ENCODE measurements at places on chromosomes 5 and 9. TPM values are rescaled to one million over a fixed set of nuclear protein-coding genes. Genes with fewer than 3 reads are reported as not detected.

DNA sequence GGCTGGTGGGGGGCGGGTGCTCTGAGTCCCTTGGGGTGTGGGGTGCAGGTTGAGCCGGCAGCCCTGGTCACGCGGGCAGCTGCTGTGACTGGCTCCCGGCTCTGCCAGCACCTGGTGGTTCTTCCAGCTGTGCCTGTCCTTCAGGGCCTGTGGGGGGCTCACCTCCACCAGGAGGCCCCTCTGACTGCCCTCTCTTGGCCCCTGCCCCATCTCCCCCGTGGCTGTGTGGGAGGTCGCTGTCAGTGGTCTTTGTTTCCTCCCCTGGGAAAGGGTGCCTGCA is 3.3 kb downstream of the RXRA start:
- DNase-seq, result no peak

GRCh38 chr5:133611357-133612248 is 738 bp downstream of the FSTL4 start:
- peak; percentile 9 for DNase-seq

GRCh38 chr9:20447291-20447690 is 175.0 kb downstream of the MLLT3 start:
- DNase-seq, result no peak

GRCh38 chr5:74586856-74587255 is 53.7 kb downstream of the ENC1 start:
- no peak for DNase-seq

- no peak for DNase-seq
These were observed 110.7 kb upstream of the TRIM32 start for GRCh38 chr9:116576386-116576785.

DNA sequence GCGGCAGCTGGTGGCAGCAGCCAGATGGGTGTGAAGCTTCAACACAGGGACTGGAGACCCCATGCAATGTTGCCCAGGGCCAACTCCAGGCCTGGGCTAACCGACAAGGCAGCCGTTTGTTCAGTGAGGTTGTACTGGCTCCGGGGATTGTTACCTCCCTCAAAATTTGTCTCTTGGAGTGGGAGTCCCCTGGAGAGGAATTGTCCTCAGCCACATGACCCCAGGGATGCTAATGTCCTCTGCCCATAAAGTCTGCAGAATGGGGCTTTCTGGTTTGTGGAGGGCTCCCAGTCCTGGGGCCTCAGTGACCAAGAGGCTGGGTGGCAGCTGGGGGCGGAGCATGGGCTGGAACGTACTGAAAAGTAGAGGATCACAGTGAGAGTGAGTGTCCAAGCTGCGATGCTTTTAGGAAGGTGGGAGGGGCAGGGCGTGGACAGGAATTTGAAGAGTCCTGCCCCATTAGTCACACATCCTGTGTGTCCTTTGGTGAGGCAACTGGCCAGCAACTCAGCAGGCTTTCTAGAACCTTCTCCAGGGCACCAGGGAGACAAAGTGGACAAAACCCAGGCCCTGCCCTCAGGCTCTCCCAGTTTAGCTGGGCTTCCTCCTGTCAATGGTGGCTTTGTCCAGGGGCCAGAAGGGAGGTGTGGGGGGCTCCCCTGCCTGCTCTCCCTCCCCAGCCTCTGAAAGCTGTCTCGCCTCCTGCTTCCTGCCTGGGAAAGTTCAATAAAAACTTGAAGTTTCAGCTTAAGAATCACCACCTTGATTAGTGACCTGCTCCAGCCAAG is 114.0 kb downstream of the NSG2 start:
- DNase-seq, result no peak

GRCh38 chr5:119808474-119808873 is 179.1 kb downstream of the FAM170A start:
- DNase-seq, result no peak

DNA sequence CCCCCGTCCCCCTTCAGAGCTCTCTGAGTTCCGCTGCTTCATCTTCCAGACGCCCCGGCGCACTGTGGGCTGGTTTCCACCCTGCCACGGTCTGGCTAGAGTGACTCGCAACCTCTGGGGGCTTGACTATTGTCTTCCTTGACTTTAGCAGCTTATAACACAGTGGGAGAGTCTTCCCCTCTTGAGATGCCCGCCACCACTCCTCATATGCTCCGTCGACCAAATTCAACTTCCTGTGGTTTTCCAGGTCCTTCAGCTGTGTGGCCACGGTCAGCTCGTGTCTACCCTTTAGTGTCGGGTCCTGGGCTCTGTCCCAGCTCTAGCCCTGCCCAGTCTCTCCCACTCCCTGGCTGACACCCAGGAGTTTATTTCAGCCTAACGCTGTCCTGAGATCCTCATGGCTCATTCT is 28.2 kb upstream of the NCS1 start:
- DNase-seq, result no peak

- no peak for DNase-seq
These were observed 43.9 kb downstream of the SHB start for GRCh38 chr9:38025166-38025565.

DNA sequence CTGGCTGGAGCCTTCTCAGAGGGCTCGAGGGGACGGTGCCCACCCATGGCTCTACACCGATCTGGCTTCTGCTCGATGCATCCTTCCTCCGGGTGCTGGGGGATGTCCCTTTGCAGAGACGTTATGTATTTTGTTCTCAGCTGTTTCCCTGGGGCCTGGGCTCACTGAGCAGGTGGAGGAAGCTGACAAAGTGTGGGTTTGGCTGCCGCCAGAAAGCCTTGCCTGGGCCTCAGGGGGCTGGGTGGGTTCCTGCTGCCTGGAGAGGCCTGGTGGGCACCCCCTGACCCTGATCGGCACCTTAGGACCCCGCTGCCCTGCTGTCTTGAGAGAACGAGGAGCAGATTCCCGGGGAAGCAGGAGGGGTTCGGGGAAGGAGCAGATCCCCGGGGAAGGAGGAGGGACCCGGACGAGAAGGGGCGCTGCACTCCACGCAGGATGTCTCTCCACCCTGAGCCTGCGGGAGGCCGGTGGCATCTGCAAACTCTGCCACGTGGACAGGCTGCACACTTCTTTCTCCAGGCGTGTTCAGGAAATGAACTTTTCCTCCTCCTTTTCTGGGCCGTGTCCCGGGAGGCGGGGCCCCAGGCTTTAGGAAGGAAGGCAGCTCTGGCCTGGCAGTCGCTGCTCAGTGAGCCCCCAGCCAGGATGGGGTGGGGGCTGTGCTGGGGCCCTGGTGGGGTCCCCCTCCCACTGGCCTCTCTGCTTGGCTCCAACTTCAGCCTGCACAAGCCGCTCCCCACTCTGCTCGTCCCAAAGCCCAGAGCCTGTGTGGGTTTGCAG is 148.9 kb downstream of the RXRA start:
- peak; percentile 40 for DNase-seq

- DNase-seq, result peak; percentile 11
These were observed 148.6 kb upstream of the PPP1R26 start for GRCh38 chr9:135330685-135331590.

GRCh38 chr5:155834271-155834975 is 492.5 kb upstream of the SGCD start:
- no peak for DNase-seq

GRCh38 chr9:132597073-132597775 is 14.8 kb downstream of the BARHL1 start:
- no peak for DNase-seq

GRCh38 chr9:81259896-81260295 is 429.5 kb downstream of the TLE1 start:
- no peak for DNase-seq

GRCh38 chr9:80013891-80014290 is 442.1 kb downstream of the TLE4 start:
- DNase-seq, result no peak

- DNase-seq, result no peak
These were observed 183.2 kb upstream of the TBC1D2 start for GRCh38 chr9:98438666-98439065.

DNA sequence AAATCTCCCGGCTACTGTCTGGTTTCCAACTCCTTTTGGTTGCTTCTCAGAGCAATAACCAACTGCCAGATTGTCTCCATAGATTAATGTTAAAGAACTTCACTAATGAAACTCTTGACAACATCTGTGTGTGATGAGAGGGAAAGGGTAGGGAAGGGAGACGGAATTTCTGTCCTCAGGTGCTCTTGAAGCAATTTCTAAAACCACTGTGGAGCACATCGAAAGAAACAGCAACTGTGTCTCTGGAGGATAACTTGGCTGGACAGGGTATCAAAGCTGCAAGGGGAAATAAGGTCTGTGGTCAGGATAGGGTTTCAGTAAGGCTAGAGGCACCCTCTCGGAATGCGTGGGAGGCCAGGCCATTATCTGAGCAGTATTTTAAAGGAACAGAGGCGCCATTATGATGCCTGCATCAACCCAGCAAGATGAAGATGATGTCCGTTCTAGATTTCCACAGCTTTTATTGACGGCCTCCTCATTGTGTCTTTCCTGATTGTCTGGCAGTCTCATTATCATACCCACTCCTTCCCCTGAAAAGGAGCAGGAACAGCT is 76.6 kb downstream of the RORB start:
- DNase-seq, result no peak

- DNase-seq, result no peak
These were observed 481.0 kb upstream of the RGMB start for GRCh38 chr5:98292496-98292895.

DNA sequence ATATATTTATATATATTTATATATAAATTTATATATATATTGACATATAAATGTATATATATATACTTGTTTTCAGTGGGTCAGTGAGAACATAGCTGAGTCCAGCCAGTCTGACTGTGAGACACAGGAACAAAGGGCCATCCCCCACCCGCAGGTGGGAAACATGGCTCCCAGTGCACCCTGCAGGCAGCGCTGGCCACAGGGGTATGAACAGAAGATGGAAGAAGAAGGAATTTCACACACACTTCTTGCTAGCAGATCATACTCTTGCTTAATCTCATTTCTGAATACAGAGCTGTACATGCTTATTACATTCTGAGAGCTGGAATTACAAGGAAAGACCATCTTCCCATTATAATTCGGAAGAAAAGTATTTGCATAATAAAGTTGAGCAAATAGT is 595.4 kb downstream of the IRX1 start:
- DNase-seq, result peak; percentile 28

SUSD3 gene
- 57.9 TPM for total RNA-seq

SPATA31C1 gene
- total RNA-seq, result not detected

FBN2 gene
- not detected for total RNA-seq

KLHL3 gene
- 15.2 TPM for total RNA-seq

ANKRD34B gene
- total RNA-seq, result not detected

PCDHGC5 gene
- not detected for total RNA-seq

HTR1A gene
- not detected for total RNA-seq

ANKRD20A1 gene
- total RNA-seq, result 1.2 TPM

DBH gene
- not detected for total RNA-seq

TMEM252 gene
- not detected for total RNA-seq

All from activated CD8-positive, alpha-beta T cell treated with anti-CD3 and anti-CD28 coated beads, Interleukin-2, amount 10 ng/mL, durations not matched to agents 7 days and 5 days (primary cell).